Fibroblast of skin of back (primary cell): ENCODE measurements at places on chromosomes 4 and X.

- DNase-seq, result no peak
These were observed 1.6 kb upstream of the CHIC2 start for GRCh38 chr4:54066088-54066415.

- no peak for DNase-seq
These were observed 330.2 kb upstream of the F9 start for GRCh38 chrX:139200346-139200745.

GRCh38 chrX:145213504-145213903 lies 33.8 kb upstream of the SPANXN1 start:
- no peak for DNase-seq

- DNase-seq, result peak; percentile 46
These were observed 19.2 kb downstream of the DIAPH2 start for GRCh38 chrX:96703816-96704215.

GRCh38 chr4:143195581-143195980 lies 10.9 kb downstream of the USP38 start:
- no peak for DNase-seq

- no peak for DNase-seq
These were observed 500.2 kb downstream of the IDS start for GRCh38 chrX:149004936-149005335.

DNA sequence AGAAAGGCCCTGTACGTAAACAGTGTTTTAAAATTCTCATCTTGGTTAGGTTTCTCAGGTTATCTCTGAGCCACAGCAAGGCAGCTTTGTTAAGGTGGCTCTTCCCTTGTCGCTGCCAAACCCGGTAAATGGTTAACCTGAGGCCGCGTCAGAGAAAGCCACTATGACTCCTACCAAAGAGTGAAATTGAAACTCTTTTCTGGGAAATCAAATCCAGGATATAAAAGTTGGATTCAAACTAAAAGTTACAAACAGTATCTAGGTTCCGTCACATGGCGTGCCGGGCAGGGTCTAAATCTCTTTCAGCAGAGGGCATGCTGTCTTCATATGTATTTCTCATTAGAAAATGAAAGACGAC lies 433 bp downstream of the MMAA start:
- DNase-seq, result peak; percentile 47

- DNase-seq, result no peak
These were observed 7.8 kb downstream of the LRP2BP start for GRCh38 chr4:185387957-185388356.

DNA sequence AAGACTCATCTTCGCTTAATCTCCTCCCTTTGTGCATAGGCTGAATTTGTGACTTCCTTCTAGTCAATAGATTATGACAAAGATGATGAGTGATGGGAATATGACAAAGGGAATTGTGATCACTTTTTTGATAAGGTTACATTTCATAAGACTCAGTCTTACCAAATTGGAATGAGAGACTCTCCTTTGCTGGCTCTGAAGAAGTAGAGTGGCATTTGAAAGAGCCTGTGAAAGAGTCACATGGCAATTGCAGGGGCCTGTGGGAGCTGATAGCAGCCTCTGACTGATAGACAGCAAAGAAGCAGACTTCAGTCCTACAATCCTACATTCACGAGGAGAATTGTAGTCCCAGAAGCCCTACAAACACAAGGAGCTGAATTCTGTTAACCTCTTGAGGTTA lies 44.9 kb upstream of the ADAMTS3 start:
- no peak for DNase-seq

DNA sequence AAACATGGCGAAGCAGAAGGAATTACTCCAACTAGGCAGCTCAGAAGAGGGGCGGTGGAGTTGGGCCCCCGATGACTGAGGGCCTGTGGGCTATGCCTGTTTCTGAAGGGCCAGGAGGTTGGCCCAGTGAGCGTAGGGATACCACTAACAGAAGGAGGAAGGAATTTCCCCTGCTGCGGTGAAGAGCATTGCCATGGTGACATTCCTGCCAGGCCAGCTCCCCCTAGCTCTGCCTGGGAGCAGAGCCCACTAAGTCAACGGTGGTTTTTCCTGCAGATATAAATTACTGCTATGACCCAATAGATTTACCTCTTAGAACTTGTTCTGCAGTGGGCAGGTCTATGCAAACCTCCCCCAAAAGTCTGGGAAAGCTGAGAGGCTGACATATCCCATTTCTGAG lies 28.9 kb upstream of the HMX1 start:
- no peak for DNase-seq

GRCh38 chrX:37424000-37424429 lies 74.9 kb downstream of the PRRG1 start:
- peak; percentile 83 for DNase-seq

DNA sequence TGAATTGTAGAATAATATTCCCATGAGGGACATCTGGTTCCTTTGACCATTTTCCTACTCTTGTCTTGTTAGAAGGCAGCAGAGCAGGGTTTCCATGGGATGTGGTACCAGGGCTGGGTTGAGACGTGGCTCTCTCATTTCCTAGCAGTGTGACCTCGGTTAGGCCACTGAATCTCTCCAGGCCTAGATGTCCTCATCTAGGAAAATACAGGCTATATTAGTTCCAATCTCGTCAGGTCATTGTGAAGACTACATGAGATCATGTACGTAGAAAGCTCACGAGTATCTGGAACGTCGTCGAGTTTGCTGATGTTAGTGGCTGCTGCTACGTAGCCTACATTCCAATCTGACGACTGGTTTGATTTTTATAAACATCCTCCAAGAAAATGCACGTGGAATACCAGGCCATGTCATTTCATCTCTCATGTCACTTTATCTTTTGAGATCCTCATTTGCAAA lies 278.2 kb upstream of the GATB start:
- DNase-seq, result peak; percentile 39

DNA sequence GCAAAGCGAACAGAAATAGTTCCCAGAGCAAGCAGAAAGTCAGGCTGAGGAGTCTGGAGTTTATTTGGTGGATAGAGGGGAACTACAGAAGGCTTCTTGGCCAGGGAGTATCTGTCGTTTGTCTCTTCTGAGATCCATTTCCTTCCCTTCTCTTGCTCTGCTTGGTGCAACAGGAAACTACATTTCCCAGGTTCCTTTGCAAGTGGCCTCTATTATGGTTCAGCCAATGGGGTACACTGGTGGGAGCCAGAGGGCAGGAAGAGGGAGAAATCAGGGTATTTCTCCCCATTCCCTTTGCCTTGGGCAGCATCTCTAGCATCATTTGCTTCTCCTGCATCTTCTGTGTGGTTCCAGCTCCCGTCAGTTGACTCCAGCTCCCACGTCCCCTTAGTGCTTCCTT lies 142.1 kb downstream of the BCOR start:
- DNase-seq, result peak; percentile 27

DNA sequence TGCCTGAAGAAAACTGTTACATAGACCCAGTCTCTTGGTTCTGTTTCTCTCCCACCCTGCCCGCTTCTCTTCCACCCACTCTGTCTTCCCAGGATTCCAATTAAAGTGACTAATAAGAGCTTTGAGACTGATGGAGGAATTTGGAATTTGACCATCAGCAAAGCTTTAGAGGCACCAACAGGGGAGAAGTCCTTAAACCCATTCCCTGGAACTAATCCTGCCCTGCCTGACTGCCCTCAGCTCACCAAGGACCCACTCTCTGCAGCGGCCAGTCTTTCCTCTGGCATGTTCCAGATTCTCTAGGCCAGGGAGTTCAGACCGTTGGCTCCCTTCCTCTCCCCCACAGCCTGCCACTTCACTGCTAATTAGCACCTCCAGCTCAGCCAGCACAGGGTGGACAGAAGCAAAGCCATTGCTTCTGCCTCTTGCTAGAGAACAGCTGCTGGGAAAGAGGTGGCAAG lies 23.9 kb downstream of the SCD5 start:
- DNase-seq, result peak; percentile 70

DNA sequence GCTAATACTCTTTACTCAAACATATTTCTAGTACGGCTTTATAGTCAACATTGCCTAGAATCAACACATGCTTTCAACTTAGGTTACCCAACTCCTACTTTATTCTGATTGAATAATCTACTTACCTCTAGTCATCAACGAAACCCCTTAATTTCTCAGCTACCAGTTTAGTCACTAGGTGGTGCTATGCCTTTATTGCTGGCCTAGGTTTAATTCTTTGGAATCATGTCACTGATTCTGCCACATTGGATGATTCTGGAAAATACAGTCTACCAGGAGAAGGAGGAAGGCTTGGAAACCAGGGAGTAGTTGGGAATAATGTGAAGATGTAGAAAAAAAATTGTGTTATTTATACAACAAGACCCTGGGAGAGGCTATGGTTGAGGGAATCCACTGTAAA lies 167.7 kb downstream of the DCAF12L2 start:
- peak; percentile 6 for DNase-seq

- DNase-seq, result no peak
These were observed 48.0 kb upstream of the APELA start for GRCh38 chr4:164828955-164829354.

DNA sequence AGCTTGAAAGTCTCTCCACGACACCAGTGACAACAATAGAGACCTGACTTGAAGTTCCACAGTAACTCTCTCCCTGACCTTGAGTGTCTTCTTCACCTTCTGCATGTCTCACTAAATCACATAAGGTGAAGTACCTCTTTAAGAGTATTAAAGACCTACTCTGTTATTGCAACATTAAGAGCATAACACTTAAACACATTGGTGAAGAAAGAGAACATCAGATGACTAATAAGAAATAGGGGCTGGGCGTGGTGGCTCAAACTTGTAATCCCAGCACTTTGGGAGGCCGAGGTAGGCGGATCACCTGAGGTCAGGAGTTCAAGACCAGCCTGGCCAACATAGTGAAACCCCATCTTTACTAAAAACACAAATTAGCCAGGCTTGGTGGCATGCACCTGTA lies 33.9 kb upstream of the MAPK10 start:
- DNase-seq, result no peak

GRCh38 chrX:70826715-70827114 lies 81.8 kb downstream of the TEX11 start:
- no peak for DNase-seq

DNA sequence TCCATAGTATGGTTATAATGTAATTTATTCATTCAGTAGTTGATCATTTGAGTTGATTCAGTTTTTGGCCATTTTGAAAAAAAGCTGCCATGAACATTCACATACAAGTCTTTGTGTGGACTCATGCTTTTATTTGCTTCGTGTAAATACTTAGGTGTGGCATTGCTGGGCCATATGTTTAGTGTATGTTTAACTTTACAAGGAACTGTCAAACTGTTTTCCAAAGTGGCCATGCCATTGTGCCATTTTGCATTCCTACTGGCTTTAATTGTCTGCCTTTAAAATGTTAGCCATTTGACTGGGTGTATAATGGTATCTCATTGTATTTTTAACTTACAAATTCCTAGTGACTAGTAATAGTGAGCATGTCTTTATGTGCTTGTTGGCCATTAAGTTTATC lies 8.8 kb downstream of the MTM1 start:
- no peak for DNase-seq

GRCh38 chrX:130091980-130092522 lies 18.2 kb downstream of the ELF4 start:
- DNase-seq, result no peak

DNA sequence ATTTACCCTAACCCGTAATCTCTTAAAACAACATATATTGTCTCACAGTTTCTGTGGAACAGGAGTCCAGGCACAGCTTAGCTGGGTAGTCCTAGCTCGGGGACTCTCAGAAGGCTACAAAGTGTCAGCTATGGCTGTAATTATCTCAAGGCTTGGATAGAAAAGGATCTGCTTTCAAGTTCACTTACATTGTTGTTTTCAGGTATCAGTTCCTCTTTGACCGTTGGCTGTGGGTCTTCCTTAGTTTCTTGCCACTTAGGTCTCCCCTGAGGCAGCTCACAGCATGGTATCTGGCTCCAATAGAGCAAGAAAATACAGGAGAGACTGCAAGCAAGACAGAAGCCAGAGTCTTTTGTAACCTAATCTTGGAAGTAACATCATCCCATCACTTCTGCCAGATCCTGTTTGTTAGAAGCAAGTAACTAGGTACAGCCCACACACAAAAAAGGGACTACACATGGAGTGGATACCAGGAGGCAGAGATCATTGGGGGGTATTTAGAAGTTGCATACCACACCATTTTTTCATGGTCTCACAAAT lies 137.0 kb downstream of the MAGEB5 start:
- DNase-seq, result no peak

DNA sequence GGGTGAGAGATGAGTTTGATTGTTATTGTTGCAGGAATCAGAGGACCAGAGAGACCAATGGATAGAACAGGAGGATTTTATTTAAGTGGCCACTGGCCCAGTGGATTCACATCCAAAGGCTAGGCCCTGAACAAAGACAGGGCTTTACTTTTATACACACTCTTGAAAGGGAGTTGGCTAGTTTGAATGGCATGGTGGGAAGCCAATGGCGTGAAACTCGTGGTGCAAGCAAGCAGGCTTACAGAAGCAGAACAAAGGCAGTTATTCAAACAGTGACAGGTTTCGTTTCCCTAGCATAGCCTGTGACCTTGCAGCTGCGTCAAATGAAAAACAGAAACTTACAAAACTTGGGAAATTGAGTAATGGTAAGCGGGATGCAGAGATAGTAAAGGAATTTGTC lies 110.2 kb upstream of the PRDX4 start:
- DNase-seq, result no peak

DNA sequence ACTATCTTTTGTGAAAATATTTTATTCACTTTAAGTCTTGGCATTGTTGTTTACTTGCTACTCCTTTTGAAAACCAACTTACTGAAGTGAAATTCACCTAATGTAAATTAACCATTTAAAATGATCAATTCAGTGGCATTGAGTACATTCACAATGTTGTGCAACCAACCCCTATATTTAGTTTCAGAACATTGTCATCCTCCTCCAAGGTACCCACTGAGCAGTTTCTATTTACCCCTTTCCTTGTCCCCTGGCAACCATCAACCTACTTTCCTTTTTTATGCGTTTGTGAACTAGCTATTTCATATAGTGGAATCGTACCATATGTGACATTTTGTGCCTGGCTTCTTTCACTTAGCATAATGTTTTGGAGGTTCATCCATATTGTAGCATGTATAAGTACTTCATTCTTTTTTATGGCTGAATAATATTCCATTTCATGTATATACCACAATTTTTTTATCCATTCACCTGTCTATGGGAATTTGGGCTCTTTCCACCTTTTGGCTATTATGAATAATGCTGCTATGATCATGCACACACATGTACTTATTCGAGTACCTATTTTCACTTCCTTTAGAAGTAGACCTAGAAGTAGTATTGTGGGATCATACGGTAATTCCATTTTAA lies 85.0 kb downstream of the WWC2 start:
- no peak for DNase-seq
